ENCODE measurements at places on chromosomes 2 and 18.

DNA sequence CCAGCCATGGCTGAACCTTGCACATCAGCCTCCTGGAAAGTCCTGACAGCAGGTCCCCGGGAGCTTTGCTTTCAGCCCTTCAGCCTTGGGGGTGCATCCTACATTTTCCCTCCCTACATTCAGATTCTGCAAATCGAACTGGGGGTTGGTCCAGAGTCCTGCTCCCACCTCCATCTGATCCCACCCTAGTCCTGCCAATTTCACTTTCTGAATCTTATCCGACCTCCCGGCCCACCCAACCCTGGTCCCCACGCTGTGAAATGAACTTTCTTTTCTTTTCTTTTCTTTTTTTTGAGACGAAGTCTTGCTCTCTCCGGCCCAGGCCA, 47.8 kb upstream of the ODC1 start:
- DNase-seq, result no peak

DNA sequence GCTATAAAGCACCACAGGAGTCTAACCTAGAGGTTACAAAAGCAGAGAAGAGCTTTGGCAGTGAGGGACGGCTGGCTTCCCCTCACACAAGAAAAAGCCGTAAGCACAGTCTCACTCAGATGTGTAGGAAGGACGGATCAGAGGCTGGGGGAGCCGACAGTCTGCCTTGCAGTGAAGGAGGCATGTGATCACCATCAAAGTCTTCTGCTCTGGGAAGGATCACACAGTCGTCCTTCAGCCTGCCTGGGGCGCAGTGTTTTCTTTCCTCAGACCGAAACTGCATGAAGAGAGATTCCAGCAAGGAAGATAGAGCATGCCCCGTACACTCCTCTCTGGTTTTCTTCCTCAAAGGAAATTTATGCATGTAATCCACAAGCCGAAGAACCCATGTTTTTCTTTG, 24.1 kb downstream of the GATA6 start:
- no peak for DNase-seq

DNA sequence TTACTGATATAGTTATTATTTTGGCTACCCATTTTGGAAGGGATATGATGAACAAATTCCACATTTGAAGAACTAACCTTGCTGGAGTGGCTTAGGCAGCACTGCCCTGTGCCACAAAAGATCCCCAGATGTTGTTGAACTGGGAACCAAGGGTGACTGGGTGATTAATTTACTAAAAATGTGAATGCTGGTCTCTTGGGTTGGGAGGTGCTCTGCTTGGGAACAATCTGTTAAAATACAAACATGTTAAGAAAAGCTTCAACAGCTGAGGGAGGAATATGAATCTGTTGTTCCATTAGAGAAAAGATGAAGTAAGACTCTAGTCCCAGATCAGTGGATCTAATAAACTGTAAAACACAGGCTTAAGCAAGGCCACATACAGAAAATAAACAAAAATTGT, 1860.1 kb downstream of the SUCLG1 start:
- no peak for DNase-seq

- DNase-seq, result no peak
Observed at GRCh38 chr18:53698907-53699306, 525.6 kb downstream of the MBD2 start.

DNA sequence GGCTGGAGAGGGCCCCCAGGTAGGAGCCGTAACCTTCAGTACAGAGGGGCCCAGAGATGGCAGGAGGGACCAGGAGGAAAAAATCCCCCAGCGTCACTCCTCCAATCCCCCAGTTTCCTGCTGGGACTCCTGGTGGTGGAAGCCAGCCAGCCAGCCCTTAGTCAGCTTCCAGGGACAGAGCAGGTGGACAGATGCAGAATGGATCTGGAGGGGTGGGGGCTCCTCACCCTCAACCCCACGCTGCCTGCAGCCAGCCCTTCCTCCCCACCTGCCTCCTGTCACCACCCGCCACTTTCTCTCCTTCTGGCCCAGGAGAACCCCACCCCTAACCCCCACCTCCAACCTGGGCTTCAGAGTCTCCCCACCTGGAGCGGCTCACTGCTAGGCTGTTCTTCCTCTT, 21.1 kb downstream of the EMX1 start:
- no peak for DNase-seq
